Stimulated activated CD8-positive, alpha-beta memory T cell treated with anti-CD3 and anti-CD28 coated beads, Interleukin-4, amount 100 ng/mL, for 24 hours (primary cell): ENCODE measurements at places on chromosomes 2 and 18.

DNA sequence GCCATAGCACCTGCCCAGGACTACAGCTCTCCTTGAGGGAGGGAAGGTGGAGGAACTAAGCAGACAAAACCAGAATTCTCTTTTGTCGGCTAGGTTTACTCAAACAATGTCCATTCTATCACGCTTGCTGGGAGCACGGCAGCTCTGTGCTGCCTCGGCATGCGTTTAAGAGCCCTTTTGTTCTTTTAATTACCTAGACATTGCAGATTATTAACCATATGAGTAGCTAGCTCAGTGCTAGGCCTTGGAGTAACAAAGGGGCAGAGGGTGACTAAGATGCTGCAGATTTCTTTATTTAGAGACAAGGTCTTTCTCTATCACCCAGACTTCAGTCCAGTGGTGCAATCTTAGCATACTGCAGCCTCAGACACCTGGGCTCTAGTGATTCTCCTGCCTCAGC, 11.1 kb downstream of the MSGN1 start:
- DNase-seq, result no peak

GRCh38 chr2:99158599-99158998, 3.8 kb downstream of the LIPT1 start:
- no peak for DNase-seq

GRCh38 chr18:50507120-50507590, 52.7 kb upstream of the MAPK4 start:
- no peak for DNase-seq

- DNase-seq, result no peak
These were observed 38.7 kb downstream of the STK39 start for GRCh38 chr2:168208652-168209051.

DNA sequence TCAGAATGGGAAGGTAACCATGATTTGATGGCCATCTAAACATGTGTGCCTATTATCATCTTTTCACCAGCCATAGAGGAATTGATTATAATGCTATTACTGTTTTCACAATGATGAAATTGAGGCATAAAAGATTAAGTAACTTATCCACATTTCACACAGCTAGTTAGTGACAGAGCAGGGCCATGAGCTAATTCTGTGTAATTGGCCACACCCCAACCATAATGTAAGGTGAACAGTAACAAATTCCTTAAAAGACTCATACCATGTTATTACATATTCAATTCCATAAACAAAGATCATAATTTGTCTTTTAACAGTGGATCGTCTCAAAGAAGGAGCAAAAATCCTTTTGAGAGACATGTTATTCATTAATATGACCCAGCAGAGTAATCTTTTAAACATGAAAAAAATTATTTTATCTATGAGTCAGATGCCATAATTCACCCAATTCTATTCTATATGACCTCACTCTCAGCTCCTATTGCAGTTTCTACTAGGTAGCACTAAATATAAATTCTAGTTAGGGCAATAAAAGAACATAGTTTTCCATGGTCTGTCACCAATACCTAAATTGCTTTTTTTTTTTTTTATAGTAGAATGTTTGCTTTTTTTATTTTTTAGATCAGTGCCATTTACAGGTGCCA, 475.8 kb upstream of the SLC39A10 start:
- DNase-seq, result no peak

- DNase-seq, result no peak
These were observed 78.3 kb upstream of the POMC start for GRCh38 chr2:25246558-25247290.

- no peak for DNase-seq
These were observed 127.0 kb downstream of the CCBE1 start for GRCh38 chr18:59570101-59570775.

DNA sequence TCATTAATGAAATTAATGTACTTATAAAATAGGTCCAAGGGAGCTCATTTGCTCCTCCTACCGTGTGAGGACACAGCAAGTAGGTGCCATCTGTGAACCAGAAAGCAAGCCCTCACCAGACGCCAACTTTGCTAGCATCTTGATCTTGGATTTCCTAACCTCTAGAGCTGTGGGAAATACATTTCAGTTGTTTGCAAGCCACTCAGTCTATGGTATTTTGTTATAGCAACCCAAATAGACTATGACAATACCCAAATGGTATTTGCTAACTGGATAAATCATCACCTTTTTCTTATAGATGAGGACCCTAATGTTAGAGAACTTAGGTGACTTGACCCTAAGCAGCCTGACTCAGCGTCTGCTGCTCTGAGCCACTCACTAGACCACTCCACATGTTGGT, 379.6 kb downstream of the HRH4 start:
- no peak for DNase-seq

GRCh38 chr2:191806396-191806795, 40.5 kb downstream of the CAVIN2 start:
- no peak for DNase-seq
